Activated naive CD8-positive, alpha-beta T cell treated with anti-CD3 and anti-CD28 coated beads, Interleukin-2, amount 50 U/mL, for 24 hours (primary cell): ENCODE measurements at places on chromosomes 12 and 14.
A peak's percentile ranks its signal among the peaks of the same experiment; 100 is the strongest.

- no peak for DNase-seq
Observed at GRCh38 chr12:48917857-48918537, 7.3 kb downstream of the FKBP11 start.

- no peak for DNase-seq
Observed at GRCh38 chr12:27382171-27382795, 49.6 kb downstream of the BMAL2 start.

GRCh38 chr14:55157080-55157479, 28.0 kb downstream of the LGALS3 start:
- DNase-seq = no peak

DNA sequence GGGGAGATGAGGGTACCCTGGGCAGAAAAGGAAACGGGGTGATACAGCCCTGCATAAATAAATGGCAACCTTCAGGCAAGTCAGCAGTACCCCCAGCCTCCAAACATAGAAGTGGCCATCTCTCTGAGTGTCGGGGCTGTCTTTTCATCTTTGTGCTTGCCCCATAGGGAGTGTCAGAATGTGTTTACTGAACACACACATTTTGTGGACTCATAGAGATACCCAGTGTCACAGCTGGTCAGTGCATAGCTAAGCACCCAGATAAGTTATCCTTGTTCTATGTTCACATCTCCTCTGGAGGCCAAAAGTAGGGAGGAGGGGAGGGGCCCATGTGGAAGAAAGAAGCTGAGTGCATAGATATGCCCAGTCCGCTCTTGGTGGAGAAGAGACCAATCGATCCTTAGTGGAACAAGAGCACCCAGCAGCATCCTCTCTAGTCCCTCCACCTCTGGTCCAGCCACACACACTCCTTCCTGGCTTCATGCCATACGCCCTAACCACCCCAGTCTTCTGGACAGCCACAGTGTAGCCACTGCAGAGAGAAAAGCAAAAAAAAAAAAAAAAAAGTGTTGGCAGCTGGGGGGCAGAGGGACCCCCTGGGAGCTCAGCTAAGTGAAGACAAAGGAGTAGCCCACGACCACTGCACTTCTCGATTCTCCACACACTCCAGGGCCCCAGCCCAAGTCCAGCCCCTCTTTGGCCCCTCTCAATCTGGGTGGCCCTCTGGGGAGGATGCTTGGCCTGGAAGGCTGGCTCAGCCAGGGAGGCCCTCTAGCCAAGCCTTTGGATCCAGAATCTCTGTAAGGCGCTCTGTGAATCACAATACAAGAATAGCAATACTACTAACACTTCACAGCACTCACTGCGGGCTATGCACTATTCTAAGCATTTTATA, 2.6 kb downstream of the ITGA7 start:
- DNase-seq = no peak

- DNase-seq = no peak
Observed at GRCh38 chr12:38907201-38907923, 2.0 kb upstream of the CPNE8 start.

DNA sequence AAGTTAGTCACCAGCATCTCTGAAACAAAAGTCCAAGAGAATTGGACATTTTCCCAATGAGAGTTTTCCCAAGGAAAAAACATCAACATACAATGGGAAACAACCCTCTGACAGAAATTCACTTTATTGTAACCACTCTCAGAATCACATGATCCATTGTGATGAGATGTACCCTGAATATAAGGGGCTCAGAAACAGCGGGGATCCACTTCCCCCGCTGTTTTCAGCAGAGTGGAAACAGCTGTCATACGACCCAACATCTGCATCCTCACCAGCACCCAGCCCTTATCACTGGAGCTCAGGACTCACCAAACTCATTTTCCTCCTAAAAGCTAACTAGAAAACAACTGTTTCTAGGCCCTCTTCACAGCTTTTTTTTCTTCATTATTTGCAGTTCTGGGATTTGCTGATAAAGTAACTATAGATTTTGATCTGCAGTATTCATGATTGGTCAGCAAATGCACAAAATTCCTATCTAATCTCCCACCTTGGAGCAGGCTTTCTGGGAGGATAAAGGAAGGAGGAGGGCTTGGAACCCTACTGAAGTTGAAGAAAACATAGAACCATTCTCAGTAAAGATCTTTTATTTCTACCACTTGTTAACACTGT, 31.3 kb downstream of the CORO1C start:
- no peak for DNase-seq

GRCh38 chr12:2679068-2679815, 115.5 kb upstream of the FKBP4 start:
- DNase-seq = no peak

DNA sequence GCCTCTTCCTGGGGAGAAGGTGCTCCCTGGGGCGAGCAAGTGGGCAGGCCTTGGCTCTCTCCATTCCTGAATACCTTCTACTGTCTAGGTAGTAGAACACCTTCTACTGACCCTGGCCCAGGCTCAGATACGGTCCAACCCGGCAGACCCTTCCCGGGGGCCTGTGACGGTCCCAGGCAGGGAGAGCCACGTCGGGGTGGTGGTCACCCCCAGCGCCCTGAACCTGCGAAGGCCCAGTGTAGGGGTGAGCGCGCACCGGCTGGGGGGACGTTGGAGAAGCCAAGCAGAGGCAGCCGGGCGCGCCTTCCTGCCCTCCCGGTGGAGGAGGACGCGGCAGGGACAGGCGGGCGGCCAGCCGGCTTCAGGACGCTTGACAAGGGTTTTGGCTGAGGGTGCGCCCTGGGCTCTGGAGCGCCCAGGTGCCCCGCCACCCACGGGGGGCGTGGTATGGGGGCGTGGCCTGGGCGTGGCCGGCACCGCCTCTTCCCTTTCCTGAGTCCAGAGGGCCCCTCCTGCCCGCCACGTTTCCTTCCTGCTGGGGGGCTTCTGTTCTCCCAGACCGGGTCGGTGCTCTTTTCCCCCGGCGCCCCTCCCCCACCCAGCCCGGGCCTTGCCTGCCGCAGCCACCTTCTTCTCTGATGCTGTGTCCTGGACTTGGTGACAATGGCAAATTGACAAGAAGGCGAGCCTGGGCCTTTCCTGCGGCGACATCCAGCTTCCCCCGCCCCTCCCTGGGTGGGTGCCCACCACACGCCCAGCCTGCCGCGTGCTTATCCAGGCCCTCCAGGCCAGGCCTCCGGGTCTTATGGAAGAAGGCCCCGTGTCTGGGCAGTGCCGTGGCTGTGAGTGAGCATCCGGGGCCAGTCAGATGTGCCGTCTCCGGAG, 24.5 kb upstream of the PPP1R13B start:
- peak; percentile 87 for DNase-seq

DNA sequence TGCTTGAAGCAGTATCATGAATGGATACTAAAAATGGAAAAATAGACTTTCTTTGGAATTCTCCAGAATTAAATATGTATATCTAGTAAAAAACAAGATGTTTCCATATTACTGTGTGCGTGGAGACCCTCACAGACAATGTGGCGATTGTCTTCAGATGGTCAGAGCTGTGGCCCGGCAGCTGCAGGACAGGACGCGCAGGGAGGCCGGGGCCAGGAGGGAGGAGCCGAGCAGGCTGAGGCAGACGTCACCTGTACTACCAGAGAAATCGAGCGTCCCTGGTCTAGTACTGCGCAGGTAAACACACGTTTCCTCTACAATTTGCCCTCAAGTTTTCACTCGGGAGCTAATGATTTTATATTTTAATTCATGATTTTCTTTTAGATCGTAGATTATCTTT, 22.8 kb downstream of the DDX51 start:
- no peak for DNase-seq

DNA sequence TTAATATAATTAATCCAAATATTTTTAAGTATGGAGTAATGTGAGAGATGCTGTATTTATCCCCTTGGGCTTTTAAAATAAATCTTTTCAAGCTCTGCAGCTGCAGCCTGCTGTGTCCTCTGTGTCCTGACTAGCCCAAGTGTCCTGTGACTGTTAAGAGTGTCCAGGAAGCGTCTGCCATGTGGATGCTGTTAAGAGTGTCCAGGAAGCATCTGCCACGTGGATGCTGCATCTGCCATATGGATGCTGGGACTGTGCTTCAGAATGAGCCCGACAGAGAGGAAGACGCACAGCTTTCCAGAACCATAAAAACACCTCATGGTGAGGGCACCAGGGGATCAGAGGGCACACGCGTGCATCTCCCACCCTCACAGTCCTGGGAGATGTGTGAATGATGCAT, 307.2 kb downstream of the ADGRD1 start:
- no peak for DNase-seq

DNA sequence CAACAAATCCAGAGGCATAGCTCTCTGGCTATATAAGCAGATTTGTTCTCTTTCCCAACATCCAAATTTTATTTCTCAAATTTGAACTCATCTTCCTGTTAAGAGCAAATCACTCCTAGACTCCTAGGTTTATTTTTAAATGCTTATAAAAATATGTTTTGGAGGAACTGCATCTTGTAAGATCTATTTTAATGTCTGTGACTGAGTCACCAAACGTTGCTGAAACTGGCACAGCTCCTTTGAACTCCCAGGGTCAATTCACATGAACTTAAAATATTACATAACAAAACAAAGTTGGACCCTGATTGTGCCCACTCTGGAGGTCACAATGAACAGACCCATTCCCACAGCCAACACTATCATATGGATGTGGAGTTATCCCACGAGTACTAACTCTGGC, 23.9 kb downstream of the ANAPC7 start:
- no peak for DNase-seq

DNA sequence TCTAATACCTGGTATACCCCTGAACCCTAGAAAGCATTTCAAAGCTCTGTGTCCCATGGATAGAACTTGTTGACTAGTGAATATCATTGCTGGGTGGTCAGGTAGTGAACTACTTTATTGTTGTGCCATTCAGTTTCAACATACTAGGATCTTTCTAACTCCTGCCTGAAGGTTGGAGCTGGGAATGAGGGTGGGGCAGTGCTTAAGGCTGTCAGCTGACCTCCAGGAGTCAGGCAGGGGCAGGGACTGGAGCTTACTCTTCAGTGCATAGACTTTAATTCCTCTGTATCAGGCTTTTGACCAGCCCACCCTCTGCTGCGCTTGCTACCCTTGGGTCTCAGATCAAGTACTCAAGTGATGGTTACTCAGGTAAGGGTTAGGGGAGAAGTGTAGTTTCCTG, 102.6 kb upstream of the RFX4 start:
- DNase-seq = no peak

- DNase-seq = no peak
Observed at GRCh38 chr12:34405286-34406227, 383.3 kb downstream of the ALG10 start.

DNA sequence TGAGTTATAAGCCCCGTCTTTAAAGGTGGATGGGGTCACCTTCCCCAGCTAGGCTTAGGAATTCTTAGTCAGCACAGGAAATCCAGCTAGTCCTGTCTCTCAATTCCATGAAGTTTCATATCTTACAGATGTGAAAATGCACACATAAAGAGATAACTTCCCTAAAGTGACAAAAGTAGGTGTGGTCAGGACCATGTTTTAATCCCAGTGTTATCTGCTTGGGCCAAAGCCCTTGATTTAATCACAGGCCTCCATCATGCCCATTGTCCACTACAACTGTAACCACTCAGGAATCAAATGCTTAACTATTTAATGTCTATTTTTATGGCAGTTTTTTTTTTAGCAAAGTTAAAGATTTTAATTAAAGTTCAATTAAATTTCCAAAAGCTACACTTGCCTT, 194.4 kb upstream of the BTG1 start:
- DNase-seq = no peak

DNA sequence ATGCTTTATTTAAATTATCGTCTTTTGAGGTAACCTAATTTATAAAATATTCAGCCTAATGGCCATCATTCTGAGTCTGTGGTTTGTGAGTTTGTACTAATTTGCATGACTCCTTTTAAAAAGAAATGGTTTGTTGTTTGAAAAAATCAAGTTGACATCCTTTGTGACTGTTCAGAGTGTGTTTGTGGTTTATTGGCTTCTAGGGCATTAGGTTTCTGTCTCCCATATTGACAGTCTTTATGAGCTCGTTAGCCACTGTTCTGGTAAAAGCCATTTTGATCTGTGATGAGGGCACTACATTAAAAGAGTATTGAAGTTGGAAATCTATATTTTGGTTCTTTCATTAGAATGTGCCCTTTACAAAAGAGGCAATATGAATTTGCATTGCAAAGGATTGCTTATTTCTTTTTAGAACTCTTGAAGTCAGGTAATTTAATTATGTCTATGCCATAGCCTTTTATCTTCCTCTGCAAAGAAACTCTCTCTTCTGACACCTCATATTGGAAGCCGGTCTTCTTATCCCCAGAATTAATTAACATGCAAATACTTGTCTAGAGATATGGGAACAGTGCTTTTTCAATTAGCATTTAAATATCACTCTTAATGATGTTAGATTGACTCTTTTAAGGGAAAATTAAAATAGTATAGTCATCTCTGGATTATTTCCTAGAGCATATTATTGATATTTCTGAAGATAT, 95.0 kb downstream of the CRADD start:
- DNase-seq = no peak

DNA sequence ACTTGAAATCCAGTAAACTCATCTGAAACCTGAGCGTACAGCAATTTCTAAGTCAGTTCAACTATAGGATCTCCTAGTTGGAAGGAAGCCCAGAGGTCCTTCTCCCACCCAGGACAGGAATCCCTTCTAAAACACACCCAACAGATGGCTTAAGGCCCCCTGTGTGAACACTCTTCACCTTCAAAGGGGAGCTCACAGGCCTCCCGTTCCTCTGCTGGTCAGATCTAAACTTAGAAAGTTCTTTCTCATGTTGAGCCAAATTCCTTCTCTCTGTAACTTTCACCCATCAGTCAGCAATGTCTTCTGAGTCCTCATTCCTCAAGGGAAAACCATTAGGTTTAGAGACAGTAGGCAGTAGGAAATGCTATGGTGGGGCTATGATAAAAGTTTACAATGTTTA, 355.2 kb downstream of the PCNX1 start:
- DNase-seq = no peak

GRCh38 chr12:62802984-62803383, 132.0 kb downstream of the PPM1H start:
- DNase-seq = no peak

DNA sequence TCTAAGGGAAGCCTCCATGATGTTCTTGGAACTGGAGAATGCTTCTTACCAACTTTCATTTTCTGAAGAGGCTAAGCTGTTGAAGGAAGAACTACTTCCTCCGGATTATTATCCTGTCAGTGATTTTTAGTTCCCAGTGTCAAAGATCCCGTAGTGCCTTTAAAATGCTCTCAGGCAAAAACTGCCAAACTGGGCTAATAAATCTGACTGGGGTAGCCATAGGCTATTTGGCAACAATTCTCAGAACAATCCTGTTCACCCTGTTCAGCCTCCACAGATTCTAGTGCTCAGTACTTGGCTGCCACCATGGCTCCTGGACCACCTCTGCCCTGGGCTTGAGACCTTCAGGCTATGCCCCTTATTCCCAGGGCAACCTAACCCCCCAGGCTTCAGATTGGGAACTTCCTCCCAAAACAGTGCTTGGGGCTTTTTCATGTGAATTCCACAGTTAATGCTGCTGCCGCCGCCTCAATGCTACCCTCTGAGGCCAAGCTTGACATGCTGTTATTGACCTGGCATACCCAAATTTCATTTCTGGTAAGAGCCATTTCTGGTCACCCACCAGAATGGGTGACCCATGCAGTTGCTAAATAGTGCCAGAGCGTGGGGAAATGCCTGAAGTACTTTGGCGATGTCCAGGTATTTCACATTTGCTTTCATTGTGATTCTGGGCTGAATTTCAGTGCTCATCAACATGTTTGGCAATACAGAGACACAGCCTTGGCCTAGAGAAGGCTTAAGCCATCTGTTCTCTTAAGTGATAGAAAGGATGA, 110.0 kb upstream of the ARHGAP5 start:
- no peak for DNase-seq
